Spleen (tissue), 13 donors: ENCODE measurements at places on chromosomes 3 and 15. TPM values are rescaled to one million over a fixed set of nuclear protein-coding genes. Genes with fewer than 3 reads are reported as not detected.

DNA sequence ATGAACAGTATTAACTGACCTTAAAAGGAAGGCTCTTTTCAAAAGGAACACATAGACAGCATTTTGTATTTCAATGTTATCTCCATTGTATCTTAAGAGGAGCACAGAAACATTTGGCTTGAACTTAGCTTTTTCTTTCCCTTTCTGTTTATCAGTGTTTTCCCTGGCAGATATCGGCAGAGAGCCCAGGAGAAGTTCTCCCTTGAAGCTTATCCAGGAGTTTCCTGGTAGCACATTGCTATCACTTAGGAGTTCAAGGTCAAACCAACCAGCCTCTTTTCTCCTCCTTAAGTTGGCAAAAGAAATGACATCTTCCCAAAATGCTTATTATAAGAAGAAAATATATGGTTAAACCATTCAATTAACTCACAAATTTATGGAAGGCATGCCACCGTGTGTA is 344.6 kb upstream of the UBE2E2 start:
- DNase-seq: no peak

GRCh38 chr3:98552232-98553020 is 20.6 kb downstream of the GPR15 start:
- DNase-seq: no peak

- DNase-seq: no peak
Measured at GRCh38 chr3:177341736-177342419, 144.6 kb upstream of the TBL1XR1 start.

DNA sequence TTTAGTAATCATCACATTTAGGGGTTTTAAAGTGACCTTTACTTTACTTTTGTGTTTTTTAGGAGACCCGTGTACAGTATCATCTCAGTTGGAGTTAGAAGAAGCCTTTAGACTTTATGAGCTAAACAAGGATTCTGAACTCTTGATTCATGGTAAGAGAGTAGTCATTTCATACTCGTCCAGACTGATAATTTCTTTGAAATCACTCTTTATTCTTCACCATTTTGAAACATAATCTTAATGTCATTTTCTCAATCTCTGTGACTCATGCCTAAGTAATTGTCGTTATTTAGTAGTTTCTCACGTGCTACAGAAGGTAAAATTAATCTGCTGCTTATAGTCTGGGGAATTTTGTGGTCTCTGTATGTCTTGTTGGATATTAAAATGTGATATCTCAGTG is 37.7 kb downstream of the PRKCI start:
- no peak for DNase-seq

The CHRNB4 gene
- 0.12 TPM for polyA plus RNA-seq

The C2CD4A gene
- 0.04 TPM for polyA plus RNA-seq

The MUSTN1 gene
- 16.1 TPM for polyA plus RNA-seq
